ENCODE measurements at places on chromosomes 4 and X.

- peak; percentile 47 for DNase-seq
Measured at GRCh38 chr4:47075919-47076318, 44.6 kb downstream of the GABRB1 start.

DNA sequence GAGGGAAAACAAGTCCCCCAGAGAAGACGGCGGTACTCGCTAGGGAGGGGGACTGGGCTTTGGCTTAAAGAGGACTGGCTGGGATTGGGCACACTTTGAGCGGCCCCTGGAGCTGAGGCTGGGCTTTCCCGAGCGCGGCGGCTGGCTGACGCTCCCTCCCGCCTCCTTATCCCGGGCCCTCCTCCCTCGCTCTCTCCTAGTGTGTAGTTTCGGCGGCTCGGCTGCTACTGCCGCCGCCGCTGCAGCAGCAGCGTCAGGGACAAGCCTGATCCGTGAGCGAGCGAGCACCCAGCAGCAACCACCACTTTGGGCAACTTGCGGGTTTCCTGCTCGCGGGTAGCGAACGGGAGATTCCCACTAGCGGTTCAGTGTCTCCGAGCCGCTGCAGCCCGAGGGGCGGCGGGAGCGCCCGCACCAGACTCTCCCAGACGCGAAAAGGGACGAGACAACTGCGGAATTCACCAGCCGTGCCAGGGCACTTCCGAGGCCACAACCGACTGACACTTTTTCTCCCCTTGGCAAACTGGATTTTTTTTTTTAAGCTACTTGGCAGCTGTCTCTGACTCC lies 632 bp upstream of the PCDH7 start:
- DNase-seq = peak; percentile 92

DNA sequence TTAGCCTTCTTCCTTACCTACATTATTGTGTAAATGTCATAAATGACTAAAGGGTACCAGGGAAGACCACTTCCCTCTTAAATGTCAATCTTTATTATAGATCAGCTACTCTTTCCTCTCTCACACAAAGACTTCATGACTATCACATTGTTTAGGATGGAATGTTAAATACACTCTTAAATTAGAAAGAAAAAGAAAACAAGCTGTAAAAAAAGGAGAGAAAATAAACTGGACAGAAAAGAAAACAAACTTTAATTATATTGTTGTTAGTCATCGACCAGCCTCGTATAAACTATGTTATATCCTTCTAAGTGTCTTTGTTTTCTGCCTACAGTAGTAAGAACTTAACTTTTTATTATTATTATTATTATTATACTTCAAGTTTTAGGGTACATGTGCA lies 666.4 kb upstream of the NR3C2 start:
- DNase-seq = no peak

DNA sequence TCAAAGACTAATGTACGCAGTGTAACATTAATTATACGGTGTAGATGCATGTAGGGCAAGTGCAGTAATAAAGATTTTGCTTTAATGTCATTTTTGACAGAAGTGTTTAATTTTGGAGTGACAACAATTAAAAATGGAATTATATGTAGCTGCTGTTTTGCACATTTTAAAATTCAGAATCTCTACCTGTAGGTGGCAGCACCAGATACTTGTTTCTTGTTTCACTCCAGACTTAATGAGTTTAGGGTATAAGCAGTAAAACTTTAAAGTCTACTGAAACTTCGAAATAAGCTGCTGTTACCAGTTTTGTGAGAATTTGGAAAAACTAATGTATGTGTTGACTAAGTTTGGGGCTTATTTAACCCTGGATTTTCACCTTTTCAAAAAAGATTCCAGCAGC lies 144.9 kb downstream of the POLA1 start:
- DNase-seq = no peak

- DNase-seq = no peak
Measured at GRCh38 chrX:24464498-24464835, 619 bp upstream of the PDK3 start.

DNA sequence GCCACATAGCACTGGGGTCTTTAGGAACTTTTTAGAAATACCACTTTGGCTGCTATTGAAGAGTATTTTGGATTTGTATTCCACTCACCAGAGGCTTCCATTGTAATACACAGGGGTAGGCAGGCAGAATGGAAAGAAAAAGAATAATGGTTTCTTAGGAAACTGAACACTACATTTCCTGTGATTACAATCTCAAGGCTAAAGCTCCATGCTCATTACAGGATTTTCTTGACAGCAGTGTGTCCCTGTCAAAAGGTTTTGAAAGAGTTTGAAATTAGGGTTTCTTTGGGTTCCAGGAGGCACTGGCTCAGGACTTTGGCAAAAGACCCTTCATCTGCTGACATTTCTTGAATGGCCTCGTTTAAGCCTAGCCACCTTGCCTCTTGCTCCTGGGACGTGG lies 74.8 kb upstream of the STIM2 start:
- DNase-seq = no peak

DNA sequence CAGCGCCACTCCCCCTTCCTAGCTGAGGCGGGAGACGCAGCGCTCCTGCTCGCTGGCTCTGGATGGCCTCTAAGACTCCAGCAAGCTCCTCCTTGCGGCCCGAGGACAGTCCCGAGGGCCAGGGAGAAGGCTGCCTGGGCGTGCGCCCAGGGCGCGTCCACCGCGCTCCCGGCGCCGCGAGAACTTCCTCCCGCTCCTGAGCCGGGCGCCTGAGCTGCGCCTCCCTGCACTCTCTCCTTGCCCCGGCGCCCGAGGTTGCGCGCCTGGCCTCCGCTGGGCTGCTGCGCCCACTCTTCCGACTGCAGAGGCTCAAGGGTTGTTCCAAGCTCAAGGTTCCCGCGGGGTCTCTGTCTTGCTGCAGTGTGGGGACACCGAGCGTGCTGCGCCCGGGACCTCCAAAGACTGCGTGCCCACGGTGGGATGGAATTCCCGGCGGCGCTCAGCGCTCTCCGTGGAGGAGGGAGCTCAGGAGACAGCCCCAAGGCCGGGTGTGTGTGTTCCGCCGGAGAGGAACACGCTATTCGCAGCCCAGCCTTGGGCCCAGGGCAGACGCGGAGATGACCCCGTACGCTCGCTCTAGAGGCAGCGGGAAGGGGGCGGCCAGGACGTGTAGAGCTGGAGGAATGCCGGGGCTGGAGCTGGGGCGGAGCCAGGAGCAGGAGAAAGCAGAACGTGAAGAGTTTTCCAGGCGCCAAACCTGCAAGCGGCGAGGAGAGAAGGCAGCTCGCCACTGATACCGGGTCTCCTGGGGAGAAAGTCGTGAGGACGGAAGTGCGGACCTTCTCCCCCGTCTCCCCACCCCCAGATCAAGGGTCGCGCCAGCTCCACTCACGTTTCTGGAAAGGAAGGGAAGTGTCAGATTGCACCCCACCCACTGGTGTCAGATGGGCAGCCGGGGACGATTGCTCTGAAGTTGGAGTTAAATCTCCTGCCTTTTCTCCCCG lies at the start of gene ARHGAP6:
Gene ARHGAP6, minus strand, starts transcription at position 753 of the 944 bp plus-strand sequence. CDS start 1,092 bp downstream, outside the sequence.
- peak; percentile 81 for DNase-seq

- peak; percentile 64 for DNase-seq
Measured at GRCh38 chrX:41616935-41617334, 71.8 kb upstream of the GPR34 start.

GRCh38 chr4:65089666-65090065 lies 580.6 kb downstream of the EPHA5 start:
- DNase-seq = no peak

DNA sequence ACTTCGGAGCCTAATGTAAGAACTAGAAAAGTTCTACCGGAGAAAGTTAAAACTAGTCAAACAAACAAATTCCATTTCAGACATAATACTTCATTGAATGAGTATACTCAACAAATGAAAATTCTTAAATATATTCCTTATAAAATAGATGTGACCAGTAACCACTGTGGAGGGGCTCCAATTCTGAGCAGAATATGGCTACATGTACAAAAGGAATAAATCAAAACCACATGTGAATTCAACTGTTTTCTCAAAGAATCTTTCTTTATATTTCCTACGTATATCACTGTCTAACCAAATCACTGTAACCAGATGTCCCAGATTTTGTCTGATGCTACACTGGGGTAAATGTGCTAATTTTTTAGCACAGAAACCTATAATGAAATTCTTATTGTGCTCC lies 49.0 kb downstream of the HTN1 start:
- DNase-seq = no peak

GRCh38 chr4:151950993-151951670 lies 190.3 kb upstream of the GATB start:
- no peak for DNase-seq

DNA sequence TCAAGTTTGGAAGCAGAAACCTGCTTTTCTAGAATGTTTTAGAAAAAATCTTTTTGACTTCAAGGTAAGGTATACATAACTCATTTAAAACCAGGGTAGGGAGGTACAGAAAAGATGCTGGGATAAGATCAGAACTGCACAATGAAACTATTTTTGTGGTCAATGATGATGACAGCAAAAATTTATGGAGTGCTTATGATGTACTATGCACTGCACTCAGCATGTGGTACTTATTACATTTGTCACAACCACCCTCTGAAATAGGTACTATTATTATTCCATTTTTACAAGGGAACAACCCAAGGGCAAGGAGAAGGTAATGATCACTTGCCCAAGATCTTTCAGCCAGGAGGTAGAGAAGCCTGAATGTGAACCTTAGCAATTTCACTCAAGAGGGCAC lies 8.0 kb downstream of the GPM6B start:
- no peak for DNase-seq

GRCh38 chrX:135531813-135532212 lies 11.4 kb downstream of the INTS6L start:
- no peak for DNase-seq

GRCh38 chr4:14410516-14410915 lies 591.8 kb upstream of the CPEB2 start:
- DNase-seq = no peak

DNA sequence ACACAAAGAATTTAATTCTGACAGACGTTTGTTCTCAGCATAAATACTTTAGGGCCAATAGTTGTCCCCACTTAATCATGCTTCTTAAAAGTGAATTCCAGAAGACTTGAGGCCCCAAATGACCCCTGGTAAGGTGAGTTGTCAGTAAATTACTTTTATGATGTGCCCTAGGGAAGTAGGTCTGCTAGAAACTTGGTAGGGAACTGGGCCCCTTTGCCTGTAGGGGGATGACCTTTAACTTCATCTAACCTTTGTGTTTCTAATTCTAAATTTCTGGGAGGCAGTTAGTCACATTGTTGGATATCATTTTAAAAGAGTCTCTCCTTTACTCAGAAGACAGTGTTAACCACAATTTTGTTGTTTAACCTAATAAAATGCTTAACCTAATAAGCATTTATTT lies 28.8 kb downstream of the HHIP start:
- no peak for DNase-seq

- no peak for DNase-seq
Measured at GRCh38 chr4:139207873-139208403, 30.9 kb upstream of the ELF2 start.

DNA sequence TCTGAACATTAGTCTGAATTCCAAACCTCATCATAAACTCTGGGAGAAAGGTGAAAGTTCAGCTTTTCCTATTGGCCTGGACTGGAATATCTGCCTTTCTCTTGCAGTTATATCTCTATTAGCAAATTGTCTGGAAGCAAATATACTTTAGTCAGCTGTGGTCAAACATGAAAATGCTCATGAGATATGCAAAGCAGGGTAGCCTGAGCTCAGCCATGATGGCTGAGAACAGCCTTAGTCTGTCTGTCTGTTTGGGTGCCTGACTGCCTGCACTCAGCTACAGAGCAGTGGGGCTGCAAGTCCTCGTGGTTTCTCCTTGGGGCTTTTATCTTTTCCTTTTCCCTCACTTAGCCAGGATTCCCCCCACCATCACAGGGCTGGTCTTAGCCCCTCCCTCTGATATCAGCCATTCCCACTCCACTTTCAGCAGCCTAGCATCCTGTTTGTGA lies 19.5 kb upstream of the PGRMC2 start:
- no peak for DNase-seq

- DNase-seq = no peak
Measured at GRCh38 chrX:55659931-55660330, 36.7 kb downstream of the FOXR2 start.
